ENCODE measurements at places on chromosomes 13 and 19. TPM values are rescaled to one million over a fixed set of nuclear protein-coding genes. Genes with fewer than 3 reads are reported as not detected.

LRRC63 gene
- total RNA-seq, result 0.43 TPM

LRRC8E gene
- total RNA-seq, result not detected

MUC16 gene
- total RNA-seq, result not detected

- H3K27me3 ChIP-seq, result no peaks in the 10 kb centered on the region
- H3K36me3 ChIP-seq, result no peaks in the 10 kb centered on the region
- no peak overlapping the region for H3K4me3 ChIP-seq
- no peak for DNase-seq
Observed at GRCh38 chr13:21088534-21088933, 27.1 kb upstream of the LATS2 start.

GRCh38 chr13:19794631-19795030, 11.9 kb upstream of the PSPC1 start:
- no peak for DNase-seq
- H3K27ac ChIP-seq, result no peak overlapping the region
- H3K4me1 ChIP-seq, result no peaks in the 10 kb centered on the region

DNA sequence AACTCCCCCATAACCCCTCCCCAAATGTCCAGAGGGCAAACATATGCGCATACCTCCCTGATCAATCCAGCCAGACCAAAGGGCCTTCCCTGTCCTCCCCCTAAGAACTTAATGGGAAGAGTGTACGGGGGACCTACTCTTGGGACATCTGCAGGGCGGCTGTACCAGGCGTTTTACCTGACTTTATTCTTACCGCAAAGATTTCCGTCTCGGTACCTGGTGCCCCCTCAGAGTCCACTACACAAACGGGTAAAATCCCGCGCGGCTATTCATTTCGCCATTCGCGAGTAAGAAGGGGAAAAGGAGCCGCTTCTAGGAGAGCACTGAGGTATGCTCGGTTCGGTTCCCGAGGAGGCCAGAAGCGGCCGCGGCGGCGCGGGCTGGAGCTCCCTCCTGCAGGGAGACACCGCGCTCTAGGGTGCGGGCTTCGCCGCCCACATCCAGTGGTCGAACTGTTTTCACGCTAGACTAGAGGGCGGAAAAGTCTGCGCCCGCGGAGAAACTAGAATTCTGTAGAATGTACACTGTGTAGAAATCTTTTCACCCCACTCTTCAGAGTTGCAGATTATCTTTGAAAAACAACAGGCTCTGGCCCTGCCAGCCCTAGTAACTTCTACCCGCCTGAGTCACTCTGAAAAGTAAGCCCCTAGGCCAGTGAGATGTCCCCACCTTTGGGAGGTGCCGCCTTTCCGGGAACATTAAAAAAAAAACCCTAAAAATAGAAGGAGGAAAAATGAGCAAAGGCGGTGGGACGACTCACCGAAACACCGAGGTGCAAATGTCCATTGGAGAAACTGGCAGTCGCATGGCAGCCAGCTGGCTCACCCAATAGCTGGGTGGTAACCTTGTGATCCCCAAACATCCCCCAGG, 3.8 kb upstream of the TSHZ3 start:
- no peak overlapping the region for H3K4me3 ChIP-seq
- no peak overlapping the region for H3K27ac ChIP-seq
- no peak for DNase-seq
- H3K4me1 ChIP-seq, result peaks cover 10% of the 10 kb centered on the region

GRCh38 chr19:51742789-51743188, 8.9 kb downstream of the FPR1 start:
- H3K27ac ChIP-seq, result no peak overlapping the region
- no peaks in the 10 kb centered on the region for H3K36me3 ChIP-seq
- H3K27me3 ChIP-seq, result no peaks in the 10 kb centered on the region
- no peaks in the 10 kb centered on the region for H3K4me1 ChIP-seq
- no peak for DNase-seq

DNA sequence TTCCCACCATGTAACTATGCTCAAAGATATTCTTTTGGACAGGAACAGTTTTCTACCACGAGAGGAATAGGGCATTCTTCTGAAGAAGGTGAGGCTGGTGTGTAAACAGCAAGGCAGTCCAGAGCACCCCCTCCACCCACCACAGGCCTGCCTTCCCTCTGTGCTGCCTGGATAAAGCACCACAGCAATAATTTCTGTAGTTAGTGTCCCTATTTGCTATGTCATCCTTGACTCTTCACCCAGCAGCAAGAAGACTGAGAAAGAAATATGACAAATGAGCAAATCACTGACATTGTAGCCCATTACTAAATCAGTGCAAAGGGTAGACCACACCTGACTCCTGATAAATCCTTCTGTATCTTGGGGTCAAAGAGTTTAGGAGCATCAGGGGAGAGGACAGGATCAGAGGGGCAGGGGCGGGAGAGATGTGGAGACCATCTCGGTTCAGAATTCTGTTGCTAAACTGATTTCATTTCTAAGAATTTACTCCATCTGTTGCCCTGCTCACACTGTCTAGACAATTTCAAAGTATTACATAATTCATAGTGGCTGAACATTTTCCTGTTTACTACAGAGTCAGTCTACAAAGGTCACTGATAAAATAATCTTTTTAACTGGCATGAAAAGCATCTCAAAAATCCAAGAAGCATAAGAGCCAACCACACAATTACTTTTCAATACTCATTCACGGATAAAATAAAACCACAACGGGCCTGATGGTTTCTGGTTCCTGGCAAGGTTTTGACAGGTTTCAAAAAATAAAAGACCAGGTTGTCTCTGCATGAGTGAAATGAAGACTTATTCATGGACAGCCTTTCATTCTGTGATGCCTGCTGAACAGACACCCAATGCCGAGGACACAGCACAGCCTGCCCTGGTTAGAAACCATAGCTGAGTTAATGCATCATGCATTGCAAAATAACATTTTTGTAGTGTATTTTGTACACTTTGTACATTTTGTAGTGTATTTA, 88.4 kb upstream of the IRS2 start:
- DNase-seq, result no peak
- H3K4me1 ChIP-seq, result peaks cover 3% of the 10 kb centered on the region
- H3K27me3 ChIP-seq, result no peaks in the 10 kb centered on the region
- H3K27ac ChIP-seq, result no peak overlapping the region

- no peak overlapping the region for H3K27ac ChIP-seq
- no peak overlapping the region for H3K4me3 ChIP-seq
- H3K36me3 ChIP-seq, result no peaks in the 10 kb centered on the region
- no peaks in the 10 kb centered on the region for H3K27me3 ChIP-seq
- H3K4me1 ChIP-seq, result peaks cover 55% of the 10 kb centered on the region
Observed at GRCh38 chr19:46976845-46977320, 42.8 kb upstream of the NPAS1 start.

- H3K4me1 ChIP-seq, result peaks cover 56% of the 10 kb centered on the region
- no peaks in the 10 kb centered on the region for H3K27me3 ChIP-seq
- H3K36me3 ChIP-seq, result peaks cover 2% of the 10 kb centered on the region
- H3K4me3 ChIP-seq, result no peak overlapping the region
- DNase-seq, result peak; percentile 43
Observed at GRCh38 chr13:24618011-24618955, 61.9 kb upstream of the ATP12A start.

DNA sequence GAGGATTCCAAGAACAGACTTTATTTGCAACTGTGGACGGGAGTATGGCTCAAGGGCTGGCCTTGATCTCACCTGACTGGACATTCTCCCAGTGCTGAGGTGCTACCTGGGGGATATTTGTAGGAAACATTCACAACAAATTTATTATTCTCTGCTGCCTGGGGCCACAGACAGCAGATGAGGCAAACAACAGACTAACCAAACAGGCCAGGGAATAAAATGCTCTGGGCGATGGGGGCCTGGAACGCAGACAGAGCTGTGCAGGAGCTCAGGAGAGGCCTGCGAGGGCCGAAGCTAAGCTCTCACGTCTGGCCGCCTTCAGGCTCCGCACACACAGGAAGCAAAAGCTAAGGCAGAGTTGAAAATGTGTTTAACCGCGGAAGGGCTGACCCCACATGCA, 7.8 kb downstream of the PLPP2 start:
- no peak for DNase-seq
- no peak overlapping the region for H3K4me3 ChIP-seq
- H3K4me1 ChIP-seq, result no peaks in the 10 kb centered on the region
- no peak overlapping the region for H3K27ac ChIP-seq
- no peaks in the 10 kb centered on the region for H3K36me3 ChIP-seq

DNA sequence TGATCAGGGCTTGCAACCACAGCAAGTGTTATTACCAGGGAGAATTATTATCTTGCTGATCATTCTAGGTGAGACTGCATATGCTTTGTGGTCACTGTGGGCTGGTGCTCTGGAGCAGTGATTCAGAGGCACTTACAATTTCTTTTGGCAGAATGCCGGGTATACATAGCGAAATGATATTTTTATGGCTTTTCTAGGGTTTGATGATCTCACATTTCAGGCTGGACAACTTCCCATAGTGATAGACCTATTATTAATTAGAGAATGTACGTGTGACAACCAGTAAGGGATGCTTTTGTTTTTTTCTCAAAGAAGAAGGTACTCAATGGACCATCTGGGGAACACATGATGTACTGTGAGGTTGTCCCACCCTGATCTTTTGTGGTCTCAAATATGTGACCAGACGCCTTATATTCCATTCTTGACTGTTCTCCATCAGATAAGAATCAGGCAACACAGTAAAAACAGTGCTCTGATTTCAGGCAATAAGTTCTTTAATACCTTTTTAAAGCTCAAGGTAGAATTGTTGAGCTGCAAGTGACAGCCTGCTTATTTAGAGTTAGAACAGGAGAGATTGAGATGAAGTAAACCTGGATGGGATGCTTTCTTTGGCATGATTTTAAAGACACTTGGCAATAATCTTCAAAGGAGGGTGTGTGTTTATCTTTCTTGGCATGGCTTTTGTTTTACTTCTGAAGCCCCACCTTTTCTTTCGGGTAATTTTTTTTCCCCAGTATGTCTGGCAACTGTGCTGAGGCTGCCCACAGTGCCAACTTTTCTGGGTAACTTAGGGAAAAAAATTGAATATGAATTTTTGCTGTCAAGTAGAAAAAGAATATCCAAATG, 27.4 kb upstream of the SCEL start:
- H3K4me1 ChIP-seq, result peaks cover 3% of the 10 kb centered on the region
- H3K27ac ChIP-seq, result no peak overlapping the region
- H3K36me3 ChIP-seq, result no peaks in the 10 kb centered on the region
- no peak for DNase-seq
- H3K4me3 ChIP-seq, result no peak overlapping the region
- H3K27me3 ChIP-seq, result no peaks in the 10 kb centered on the region

GRCh38 chr13:74681891-74682290, 547.7 kb upstream of the KLF12 start:
- H3K36me3 ChIP-seq, result no peaks in the 10 kb centered on the region
- no peak overlapping the region for H3K4me3 ChIP-seq
- DNase-seq, result no peak
- no peak overlapping the region for H3K27ac ChIP-seq
- H3K4me1 ChIP-seq, result no peaks in the 10 kb centered on the region
- H3K27me3 ChIP-seq, result no peaks in the 10 kb centered on the region

- no peaks in the 10 kb centered on the region for H3K4me1 ChIP-seq
- H3K36me3 ChIP-seq, result no peaks in the 10 kb centered on the region
- no peaks in the 10 kb centered on the region for H3K27me3 ChIP-seq
- no peak overlapping the region for H3K27ac ChIP-seq
- no peak overlapping the region for H3K4me3 ChIP-seq
Observed at GRCh38 chr19:51660975-51661600, 14.5 kb upstream of the SIGLEC14 start.

DNA sequence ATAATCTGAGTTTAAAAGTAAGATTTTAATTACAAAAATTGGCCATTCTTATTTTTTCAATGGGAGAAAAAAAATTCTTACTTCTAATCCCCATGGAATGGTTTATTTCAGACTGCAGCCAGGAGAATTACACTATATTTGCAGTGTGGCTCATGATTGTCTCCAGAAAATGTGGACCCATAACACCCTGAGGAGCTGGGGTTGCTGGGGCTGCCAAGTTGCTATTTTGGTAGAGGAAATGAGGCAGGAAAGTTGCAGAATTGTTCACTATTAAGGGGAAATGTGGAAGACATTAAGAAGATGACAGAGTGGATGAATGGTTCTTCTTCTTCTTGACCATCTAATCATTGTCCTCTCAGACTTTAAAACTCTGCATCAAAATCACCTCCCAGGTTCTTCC, 4.6 kb upstream of the SCEL start:
- H3K4me1 ChIP-seq, result no peaks in the 10 kb centered on the region
- H3K27ac ChIP-seq, result no peak overlapping the region
- H3K4me3 ChIP-seq, result no peak overlapping the region
- H3K36me3 ChIP-seq, result no peaks in the 10 kb centered on the region
